ENCODE measurements at places on chromosomes 16 and 17. TPM values are rescaled to one million over a fixed set of nuclear protein-coding genes. Genes with fewer than 3 reads are reported as not detected.

DNA sequence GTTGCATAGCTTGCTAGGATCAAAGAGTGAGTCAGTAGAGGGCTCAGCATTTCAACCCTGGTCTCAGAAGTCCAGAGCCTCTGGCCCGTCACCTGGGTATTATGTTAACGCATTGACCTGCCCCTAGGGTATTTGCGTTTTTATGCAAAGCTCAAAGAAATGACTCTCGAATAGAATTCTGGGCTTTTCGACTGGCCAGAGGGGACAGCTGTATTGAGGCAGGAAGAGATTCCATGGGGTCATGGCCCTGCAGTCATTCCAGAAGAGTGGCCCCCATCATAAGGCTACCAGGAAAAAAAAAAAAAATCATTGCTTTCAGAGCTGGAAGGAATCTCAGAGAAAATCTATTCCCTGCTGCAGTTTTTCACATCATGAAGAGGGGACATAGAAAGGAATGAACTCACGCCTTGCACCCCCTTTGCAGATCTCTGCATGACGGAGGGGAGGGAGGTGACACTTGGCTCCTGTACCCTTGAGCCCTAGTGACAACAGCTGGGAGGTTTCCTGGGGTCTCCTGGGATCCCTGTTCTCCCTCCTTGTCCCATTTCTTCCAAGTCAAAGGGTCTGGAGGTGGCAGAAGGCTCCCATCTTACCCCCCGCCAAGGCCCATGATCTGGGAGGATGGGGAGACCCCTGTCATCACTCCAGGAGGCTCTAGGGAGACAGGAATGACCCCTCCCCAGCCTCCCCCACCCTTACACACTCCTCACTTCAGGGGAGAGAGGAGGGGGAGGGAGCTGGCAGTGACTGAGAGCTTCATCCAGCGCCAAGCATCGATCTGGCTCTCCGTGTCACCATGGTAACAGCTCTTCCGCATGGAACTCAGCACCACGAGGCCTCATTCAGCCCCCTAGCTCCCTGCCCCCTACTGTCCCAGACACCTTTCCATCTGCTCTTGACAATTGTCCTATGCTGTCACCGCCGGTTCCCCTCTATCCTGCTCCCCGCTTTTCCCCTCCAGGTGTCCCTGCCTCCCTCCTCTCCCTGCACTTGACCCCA, 35.8 kb downstream of the GP2 start:
- DNase-seq: no peak

GRCh38 chr16:17068524-17068923, 402.2 kb downstream of the XYLT1 start:
- no peak for DNase-seq

DNA sequence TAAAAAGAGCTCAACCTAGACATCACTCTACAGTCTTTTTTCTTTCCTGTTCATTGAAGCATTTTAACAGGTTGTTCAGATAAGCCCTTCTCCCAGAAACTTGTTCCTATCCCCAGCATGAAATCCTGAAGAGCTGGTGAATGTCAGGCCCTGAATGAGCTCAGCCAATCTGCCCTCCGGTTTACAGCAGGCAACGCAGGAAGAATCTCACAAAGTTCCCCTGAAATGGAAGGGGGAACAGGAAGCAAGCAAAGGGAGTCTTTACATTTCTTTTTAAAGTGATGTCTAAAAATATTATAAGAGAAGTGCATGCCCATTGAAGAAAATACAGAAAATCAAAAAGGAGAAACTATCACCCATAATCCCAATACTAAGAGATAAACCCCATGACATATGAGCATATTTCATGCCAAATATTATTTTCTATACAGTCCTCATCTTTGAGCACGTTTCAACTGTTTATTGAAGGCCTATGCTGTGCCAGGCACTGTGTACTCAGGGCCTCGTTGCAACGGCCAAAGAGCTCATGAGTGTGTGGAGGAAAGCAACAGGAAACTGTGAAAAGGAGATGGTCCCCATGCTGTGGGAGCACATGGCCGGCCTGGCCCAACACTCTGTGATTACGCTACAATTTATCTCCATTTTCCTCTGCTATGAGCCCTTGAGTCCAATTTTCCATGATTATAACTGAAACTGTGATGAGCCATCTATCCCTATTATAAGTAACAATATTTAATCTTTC, 5.7 kb downstream of the TK2 start:
- DNase-seq: no peak

DNA sequence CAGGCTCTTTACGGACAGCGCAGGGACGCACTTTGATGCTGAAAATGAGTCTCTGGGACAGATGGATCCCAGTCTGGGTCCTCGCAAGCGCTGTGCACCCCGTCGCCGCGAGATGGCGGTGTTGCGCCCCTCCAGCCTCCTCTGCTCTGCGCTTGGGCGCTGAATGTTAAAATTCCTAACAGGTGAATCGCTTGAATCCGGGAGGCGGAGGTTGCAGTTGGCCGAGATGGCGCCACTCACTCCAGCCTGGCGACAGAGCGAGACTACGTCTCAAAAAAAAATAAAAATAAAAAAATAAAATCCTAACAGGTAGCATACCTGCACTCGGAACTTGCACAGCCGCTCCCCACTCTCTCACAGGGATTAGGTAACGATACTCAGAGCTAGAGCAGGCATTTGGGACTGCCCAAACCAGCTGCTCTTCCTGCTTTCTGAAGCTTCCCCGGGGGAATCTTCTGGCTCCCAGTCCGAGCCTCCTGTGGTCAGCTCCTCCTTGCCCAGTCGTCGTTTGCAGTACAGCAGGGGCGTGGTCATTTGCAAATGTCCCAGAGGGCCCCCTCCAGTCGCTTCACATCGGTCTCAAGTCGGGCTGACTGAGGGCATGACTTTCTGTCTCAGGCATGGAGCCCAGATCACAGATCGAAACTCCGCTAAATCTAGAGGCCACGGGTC, 26.2 kb upstream of the OSGIN1 start:
- DNase-seq: peak; percentile 71

DNA sequence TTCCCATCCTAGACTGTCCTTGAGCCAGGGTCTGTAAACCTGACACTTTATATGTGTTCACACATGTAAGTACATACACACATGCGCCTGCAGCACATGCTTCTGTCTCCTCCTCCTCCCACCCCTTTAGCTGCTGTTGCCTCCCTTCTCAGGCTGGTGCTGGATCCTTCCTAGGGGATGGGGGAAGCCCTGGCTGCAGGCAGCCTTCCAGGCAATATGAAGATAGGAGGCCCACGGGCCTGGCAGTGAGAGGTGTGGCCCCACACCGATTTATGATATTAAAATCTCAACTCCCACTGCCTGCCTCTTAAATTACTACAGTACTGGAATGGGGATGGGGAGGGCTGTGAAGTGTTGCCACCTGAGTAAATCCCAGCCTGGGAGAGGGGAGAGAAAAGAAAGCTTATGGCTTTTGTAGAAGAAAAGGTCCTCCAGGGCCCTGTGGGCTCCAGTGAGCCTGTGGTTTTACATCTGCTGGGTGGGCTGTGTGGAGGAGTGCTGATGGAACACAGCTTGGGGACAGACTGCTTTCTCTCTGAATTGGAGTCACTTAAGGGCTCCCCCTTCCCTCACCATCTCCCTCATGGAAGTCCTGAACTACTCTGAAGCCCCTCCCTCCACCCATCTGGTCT, 990 bp upstream of the WNK4 start:
- no peak for DNase-seq

DNA sequence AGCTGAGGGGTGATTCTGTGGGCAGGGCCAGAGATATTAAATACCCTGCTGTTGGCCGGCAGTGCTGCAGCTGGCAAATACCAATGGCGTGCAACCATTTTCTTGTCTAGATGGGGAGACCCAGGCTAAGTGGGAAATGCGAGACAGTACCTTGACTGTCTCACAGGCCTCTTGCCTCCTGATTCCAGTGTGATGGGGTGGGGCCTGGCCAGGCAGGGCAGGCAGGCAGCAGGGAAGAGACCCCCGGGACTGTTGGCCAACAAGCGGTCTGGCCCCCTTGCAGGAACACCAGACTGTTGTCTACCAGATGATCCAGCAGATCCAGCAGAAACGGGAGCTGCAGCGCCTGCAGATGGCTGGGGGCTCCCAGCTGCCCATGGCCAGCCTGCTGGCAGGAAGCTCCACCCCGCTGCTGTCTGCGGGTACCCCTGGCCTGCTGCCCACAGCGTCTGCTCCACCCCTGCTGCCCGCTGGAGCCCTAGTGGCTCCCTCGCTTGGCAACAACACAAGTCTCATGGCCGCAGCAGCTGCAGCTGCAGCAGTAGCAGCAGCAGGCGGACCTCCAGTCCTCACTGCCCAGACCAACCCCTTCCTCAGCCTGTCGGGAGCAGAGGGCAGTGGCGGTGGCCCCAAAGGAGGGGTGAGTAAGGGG, 5.7 kb upstream of the CISD3 start:
- no peak for DNase-seq

DNA sequence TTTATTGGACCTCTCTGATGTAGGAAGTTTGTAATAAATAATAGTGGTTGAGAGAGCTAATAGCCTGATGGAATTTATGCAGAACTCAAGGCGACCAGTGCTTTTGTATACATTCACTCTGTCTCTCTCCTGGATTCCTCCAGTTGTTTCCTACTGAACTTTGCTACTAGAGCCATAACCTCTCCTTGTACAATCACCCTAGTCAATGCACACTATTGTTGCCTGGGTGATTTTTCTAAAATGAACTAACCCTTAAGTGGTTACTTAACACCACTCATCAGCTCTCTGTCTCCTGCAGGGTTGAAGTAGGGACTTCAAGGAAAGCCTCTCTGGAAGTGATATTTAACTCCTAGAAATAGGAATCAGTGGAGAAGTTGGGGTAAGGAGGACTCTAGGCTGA, 9.7 kb downstream of the PHKB start:
- DNase-seq: no peak

Gene MYH1
- total RNA-seq: not detected

Gene TEKT1
- total RNA-seq: not detected

Gene CCL23
- not detected for total RNA-seq

Gene DUS2
- total RNA-seq: 23.8 TPM

Gene DPEP3
- not detected for total RNA-seq
